HFFc6 (cell line): ENCODE measurements at places on chromosomes 7 and 10. TPM values are rescaled to one million over a fixed set of nuclear protein-coding genes. Genes with fewer than 3 reads are reported as not detected.

GRCh38 chr10:52313933-52314821 is at the start of gene DKK1:
Gene DKK1 (plus strand): TSS chr10:52314281. CDS start chr10:52314435, 154 bp downstream.
- DNase-seq = peak; percentile 89

The MOGAT3 gene
- not detected in 3 replicates for total RNA-seq

- DNase-seq = no peak
Observed at GRCh38 chr10:102185811-102186527, 33.8 kb downstream of the NOLC1 start.

The GSDME gene
- total RNA-seq = 40.5 to 49.8 TPM (median 41.8 TPM) in 3 replicates

DNA sequence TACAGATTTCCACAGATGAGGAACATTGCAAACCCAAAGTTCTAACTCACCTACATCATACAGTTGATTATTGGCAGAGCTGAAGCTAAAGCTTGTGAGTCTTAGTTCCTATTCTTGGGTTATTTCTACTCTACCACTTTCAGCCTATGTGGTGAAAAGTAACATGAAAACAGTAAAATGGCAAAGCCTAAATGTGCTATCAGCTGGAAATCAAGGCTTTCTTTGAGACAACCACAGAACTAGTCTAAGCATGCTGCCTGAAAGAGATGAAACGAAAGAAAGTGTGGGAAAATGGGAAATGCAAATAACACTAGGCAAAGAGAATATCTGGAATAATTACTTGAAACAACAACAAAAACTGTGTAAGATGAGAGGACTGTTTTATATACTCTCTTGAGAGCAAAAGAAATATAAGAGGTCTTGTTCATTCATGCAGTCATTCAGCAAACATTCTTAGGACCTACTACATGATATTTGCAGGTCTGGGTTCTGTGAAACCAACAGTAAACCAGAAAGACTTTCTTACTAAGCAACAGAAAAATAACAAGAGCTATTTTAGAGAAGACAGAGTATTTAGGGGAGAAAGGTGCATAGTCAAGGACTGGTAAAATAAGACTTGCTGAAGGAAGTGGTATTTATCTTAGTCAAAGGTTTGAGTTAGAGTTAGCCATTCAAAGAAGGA is 437.1 kb downstream of the HTR7 start:
- no peak for DNase-seq

GRCh38 chr10:63798599-63799498 is 277.6 kb downstream of the REEP3 start:
- peak; percentile 61 for DNase-seq

DNA sequence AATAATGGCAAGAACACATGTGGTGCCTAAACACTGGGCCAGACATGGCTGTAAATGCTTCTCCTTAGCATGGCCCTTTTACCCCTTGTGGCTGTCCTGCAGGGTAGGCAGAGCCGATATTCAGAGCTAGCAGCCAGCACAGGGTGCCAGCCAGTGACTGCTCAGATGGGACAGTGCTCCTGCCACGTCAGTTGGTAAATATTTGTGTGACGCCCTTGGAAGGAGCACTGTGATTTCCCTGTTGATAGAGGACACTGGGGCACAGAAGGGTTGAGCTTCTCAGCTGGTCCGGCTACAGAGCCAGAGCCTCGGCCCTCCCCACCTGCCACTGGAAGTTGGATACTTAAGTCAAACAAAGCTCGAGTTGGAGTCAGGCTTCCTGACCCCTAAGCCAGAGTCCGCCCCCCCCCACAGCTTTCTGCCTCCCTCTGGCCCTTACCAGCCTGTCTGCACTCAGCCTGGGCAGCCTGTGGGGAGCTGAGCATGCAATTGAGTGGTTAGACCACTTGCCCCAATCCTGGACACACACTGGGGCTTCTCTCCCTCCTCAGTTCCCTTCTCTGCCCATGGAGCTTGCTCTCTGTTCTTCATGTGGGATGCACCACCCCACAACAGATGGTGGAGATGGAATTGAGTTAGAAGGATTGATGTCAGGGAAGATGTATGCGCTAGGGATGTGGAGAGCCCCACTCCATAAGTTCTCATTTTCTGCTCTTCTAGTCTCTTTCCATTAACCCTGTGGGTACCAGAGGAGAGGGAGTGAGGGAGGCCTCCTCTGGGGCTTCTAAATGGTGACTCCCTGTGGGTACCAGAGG is 350.8 kb downstream of the PLXNA4 start:
- DNase-seq = no peak

DNA sequence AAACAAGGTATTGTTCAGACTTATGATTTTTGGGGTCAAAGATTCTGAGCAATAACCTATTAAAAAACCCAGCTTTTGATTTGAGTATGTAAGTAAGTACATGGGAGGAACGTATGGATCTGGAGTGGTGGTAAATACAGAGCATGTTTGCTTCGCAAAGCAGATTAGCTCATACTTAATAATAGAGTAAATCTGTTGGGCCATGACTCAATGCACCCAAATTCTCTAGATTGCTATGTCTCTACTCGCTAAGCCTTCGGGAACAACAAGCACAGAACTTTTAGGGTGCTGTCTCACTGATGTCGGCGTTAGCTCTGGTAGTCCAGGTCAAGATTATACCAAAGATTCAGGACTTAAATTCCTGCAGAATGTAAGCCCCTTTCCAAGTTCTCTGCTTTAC is 807 bp upstream of the MINPP1 start:
- DNase-seq = peak; percentile 54

GRCh38 chr10:110512461-110513187 is 14.9 kb downstream of the DUSP5 start:
- peak; percentile 89 for DNase-seq

The ANKRD61 gene
- total RNA-seq = 0.20 TPM in 1 of 3 replicates, not detected in the others

The PTPN20 gene
- not detected in 3 replicates for total RNA-seq

DNA sequence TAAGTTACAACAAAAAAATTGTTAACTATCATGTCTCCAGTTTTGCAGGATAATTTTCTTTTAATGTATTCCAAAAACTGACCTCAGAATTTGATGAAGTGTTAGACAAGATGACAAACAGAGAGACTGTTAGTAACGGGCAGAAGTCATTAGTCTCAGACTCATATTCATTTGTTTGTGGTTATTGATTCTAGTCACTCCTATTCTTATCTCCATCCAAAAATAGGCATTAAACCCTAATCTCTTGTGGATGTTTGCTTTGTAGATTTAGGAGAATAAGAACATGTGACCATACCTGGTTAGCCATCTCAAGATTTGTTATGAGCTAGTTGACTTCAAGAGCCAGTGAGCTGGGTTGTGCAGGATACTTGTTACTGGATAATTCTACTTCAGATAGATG is 261.1 kb downstream of the AUTS2 start:
- no peak for DNase-seq

GRCh38 chr7:47314248-47314647 is 267.7 kb downstream of the TNS3 start:
- no peak for DNase-seq

The DYNC1I1 gene
- total RNA-seq = 0.09 to 0.11 TPM in 2 of 3 replicates, not detected in the other

GRCh38 chr10:75263806-75264205 is 28.0 kb upstream of the COMTD1 start:
- DNase-seq = no peak

GRCh38 chr10:31604646-31605170 is 285.7 kb downstream of the ZEB1 start:
- DNase-seq = no peak

The MARCHF5 gene
- 36.2 to 46.6 TPM (median 39.1 TPM) in 3 replicates for total RNA-seq

The C10orf67 gene
- total RNA-seq = 0.15 to 0.71 TPM (median 0.60 TPM) in 3 replicates

DNA sequence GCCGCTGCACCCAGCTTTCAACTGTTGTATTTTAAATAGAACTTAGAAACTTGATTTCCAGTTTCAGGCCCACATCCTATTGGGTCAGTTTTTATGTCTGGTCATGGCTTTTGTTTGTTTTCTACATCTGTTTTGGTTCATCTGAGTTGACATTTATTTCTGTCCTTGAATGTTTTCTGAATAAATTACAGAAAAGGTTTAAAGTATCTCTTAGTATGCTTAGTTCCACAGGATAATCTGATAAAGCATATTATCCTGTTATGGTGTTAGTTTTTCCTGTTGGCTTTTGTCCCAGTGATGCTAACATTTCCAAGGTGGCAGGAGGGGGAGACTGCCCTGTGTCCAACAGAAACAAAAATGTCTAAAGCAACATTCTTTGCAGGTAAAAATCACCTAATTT is 733.2 kb downstream of the INHBA start:
- DNase-seq = no peak

The TMEM236 gene
- total RNA-seq = 0.07 to 0.18 TPM (median 0.13 TPM) in 3 replicates

DNA sequence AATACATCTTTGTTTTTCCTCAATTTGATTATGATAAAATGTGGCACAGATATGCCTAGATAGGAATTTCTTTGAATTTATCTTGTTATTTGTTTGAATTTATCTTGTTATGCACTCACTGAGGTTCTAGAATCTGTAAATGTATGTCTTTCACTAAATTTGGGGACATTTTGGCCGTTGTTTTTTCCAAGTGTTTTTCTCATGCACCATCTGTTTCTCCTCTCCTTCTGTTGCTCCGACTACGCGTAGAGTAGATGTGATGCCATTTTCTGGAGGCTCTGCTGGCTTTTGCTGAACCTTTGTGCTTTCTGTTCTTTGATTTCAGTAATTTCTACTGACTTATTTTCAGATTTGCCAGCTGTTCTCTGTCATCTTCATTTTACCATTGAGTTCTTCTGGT is 101.9 kb downstream of the INPP5A start:
- no peak for DNase-seq

DNA sequence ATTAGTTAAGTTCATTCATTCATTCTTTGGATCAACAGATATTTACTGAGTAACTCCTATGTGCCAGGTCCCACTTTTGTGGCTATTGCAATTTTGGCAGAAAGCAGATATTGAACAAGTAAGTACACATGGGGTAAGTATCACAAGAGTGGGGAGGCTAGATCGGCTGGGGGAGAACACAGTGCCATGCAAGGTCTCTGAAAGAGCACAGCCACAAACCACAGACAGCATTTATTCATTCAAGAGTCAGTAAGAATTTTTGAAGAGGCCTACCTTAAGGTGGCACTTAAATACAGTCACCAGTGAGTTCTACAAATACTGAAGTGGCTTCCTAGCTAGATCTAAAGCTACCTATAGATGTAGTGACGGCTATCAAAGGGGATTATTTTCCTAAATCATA is 304.2 kb downstream of the RNLS start:
- no peak for DNase-seq

DNA sequence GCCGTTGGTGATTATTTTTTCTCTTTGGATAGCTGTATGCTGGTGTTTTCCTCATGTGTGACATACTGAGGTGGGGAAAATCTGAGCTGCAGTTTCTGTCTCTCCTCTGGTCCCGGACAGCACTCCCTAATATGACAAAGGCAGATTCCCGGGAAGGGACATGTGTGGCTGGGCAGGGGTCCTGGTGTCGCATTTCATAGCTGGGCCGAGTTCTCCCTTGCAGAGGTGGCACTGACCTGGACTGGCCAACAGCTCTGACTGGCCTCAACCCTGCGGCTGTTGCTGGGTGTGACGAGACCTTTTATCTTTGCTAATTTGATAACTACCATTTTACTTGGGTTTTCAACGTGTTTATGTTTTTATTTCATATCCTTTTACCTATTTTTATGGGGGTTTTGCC is 248.6 kb upstream of the TCERG1L start:
- no peak for DNase-seq

- no peak for DNase-seq
Observed at GRCh38 chr7:96284835-96285234, 37.1 kb downstream of the SLC25A13 start.

DNA sequence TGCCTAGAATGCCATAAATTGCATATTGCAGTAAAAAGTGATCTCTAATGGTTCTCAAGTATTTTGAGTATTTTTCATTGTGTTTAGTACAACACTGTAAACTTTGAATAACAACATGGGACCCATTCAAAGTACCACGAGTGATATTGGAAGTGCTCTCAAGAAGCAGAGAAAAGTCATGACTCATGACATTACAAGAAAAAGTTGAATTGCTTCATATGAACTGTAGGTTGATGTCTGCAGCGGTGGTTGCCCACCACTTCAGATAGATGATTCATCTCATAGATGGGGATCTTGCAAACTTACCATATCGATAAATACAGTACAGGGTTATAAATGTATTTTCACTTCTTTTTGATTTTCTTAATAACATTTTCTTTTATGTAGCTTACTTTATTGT is 33.9 kb downstream of the ENTPD1 start:
- no peak for DNase-seq

- no peak for DNase-seq
Observed at GRCh38 chr10:91682912-91683311, 50.0 kb upstream of the PPP1R3C start.

GRCh38 chr10:14749070-14749809 is 25.5 kb downstream of the FAM107B start:
- no peak for DNase-seq

The TBX20 gene
- not detected in 2 replicates for total RNA-seq

The GPR26 gene
- total RNA-seq = not detected in 3 replicates

The KIAA1549 gene
- total RNA-seq = 8.3 to 12.4 TPM (median 12.1 TPM) in 3 replicates

GRCh38 chr10:87895430-87895829 is 32.0 kb downstream of the PTEN start:
- DNase-seq = no peak

DNA sequence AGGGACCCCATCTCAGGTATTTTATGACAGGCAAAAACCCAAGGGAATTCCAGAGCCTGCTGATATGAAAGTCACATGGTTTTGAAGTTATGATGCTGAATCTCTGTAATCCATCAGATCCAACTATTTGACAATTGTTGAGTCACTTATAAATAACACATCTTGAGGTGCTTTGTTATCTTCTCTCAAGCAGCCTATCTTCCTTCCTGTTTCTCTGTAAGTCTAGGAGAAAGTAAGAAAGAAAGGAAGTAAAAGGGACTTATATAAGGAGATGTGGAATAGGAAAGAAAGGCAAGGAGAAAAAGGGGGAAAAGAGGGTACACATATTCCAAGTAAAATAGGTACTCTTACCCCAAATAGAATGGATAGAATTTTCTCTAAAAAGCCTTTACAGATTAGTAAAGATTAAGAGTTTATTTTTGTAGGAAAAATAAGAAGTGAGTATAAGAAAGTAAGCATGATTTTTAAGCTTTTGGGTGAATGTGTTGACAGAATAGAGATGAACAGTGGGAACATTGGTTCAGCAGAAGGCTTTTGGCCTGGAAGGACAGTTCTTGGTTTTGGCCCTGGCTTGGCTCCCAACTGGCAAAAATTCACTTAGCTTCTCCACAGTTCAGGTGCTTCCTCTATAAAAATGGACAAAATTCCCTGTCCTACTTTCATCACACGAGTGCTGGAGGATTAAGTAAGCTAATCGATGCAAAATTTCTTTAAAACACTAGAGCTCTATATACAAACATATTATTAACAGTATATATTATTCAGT is 39.6 kb upstream of the ANK3 start:
- no peak for DNase-seq

The STEAP4 gene
- total RNA-seq = not detected in 3 replicates

DNA sequence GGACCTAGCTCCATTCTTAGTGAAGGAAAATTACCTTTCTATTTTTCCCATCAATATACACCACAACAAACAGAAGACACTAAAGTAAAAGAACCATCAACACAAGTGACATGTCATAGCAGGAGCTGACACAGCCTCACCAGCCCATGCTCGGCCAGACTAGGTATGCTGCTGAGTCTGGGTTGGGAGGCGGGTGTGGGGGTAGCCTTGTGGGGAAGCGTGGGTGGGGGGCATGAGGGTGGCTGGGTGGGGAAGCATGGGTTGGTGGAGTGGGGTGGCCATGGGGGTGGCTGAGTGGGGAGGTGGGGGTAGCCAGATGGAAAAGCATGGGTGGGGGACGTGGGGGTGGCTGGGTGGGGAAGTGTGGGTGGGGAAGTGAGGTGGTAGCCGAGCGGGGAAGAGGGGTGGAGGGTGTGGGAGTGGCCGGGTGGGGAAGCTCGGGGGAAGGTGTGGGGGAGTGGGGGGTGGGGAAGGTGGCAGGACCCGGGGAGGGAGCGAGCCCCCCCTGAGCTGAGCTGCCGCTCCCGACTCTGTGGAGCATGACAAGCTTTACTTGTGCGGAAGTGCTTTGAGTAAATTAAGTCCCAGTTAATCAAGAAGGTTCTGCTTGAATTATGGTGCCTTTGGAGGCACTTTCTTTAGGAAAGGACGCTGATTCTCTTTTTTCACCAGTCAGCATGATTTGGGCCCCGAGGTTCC is 294.6 kb upstream of the ZNF32 start:
- no peak for DNase-seq
